ENCODE measurements at places on chromosomes 11 and 22. TPM values are rescaled to one million over a fixed set of nuclear protein-coding genes. Genes with fewer than 3 reads are reported as not detected.

Gene FXYD6
- 227 TPM for polyA plus RNA-seq

Gene OR52I1
- not detected for polyA plus RNA-seq

Gene CYB5R3
- 189 TPM for polyA plus RNA-seq

Gene DRD4
- polyA plus RNA-seq, result 1.2 TPM

Gene APOBEC3B
- 3.1 TPM for polyA plus RNA-seq

DNA sequence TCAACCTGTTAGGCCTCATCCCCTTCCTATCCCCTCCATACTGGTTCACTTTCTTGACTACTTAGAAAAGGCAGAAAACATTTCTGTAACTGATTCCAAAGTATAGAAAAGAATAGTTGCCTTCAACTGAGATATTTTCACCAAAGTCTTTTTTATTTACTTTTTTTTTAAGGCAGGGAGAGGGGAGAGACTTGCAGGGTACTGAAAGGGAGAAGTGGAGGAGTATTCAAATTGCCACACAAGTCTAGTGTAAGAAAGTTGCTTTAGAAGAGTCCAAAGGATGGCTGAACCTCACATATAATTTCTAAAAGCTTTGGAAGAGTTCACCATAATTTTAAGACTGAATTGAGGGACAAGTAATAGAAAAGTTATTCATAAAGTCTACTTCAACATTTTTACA, 6.3 kb downstream of the PHF21A start:
- DNase-seq, result no peak

- no peak for DNase-seq
These were observed 5.6 kb downstream of the DUSP18 start for GRCh38 chr22:30662040-30662439.

GRCh38 chr11:64034411-64034811, 1.3 kb upstream of the FLRT1 start:
- no peak for DNase-seq

- no peak for DNase-seq
These were observed at the start of gene OPCML for GRCh38 chr11:133531971-133532651. Gene OPCML (minus strand): TSS chr11:133532501.

- no peak for DNase-seq
These were observed 52.3 kb downstream of the SLC36A4 start for GRCh38 chr11:93145390-93145915.

DNA sequence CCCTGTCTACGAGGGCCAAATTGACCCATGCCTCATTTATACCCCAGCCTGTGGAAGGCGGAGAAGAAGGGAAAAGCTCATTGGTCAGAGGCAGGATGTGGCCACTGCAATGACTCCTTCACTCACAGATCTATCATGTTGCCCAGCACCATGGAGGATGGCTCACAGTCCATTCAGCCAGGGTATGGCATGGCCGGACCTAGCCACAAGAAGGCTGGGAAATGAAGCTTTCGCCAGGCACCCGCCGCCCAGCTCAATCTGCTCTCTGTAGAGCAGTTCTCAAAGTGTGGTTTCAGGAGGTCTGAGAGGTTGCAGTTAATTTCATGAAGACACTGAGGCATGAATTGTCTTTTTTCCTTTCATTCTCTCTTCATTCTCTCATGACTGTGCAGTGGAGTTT, 40.6 kb upstream of the LINC01488 start:
- DNase-seq, result no peak

GRCh38 chr11:35523331-35523768, 2.1 kb downstream of the PAMR1 start:
- peak; percentile 56 for DNase-seq

DNA sequence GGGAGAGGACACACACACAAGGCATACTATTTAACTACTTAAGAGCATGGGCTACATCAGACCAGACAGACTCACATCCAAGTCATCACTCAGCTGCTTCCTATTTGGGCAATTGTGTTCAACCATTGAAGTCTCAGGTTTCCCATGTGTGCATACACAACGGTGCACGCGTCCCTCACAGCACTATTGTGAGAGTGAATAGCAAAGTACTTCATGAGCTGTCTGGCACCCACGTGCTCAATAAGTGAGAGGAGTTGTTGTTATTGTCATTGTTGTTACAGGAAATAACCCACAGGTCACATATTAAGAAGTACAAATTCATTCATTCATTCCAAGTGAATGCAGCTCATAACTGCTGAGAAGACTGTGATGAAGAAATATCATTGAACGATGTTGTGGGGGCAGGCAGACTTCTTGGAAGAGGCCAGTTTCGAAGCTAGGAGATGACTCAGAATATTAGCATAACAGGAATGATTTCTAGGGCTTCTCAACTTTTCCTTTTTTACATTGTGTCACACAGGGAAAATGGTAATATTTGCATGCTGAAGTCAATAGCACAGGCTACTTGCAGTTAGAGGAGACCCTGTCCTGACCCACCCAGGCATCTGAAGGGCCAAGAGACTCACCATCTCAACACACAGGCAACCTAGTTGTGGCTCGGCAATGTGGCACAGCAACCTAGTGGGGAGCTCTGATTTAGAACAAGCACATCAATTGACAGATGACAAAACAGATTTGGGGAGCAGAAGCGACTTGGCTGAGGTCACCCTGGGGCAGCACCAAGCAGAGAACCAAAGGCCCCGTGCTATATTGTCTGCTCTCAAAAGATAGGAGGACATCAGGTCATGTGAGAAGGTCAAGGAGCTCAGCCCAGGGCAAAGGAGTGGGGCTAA, 606.0 kb downstream of the BUD13 start:
- DNase-seq, result no peak

- no peak for DNase-seq
These were observed 1125.8 kb upstream of the CNTN5 start for GRCh38 chr11:97894978-97895377.

DNA sequence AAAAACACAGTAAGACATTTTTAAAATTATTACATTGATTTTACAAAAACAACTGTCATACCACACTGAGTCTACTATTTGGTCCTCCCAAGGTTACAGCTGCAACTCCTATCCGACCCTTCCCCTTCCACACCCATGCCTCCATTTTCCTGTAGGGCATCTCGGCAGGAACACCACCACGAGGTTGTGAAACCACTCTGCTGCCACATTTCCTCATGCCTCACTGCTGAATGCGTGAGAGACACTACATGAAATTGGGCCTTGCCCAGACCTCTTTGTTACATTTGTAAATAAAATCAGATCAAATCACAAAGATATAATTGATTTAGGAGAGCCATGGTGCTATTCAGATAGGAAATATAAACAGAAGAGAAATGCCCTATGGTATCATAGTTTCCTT, 2.0 kb downstream of the ARHGAP32 start:
- no peak for DNase-seq

DNA sequence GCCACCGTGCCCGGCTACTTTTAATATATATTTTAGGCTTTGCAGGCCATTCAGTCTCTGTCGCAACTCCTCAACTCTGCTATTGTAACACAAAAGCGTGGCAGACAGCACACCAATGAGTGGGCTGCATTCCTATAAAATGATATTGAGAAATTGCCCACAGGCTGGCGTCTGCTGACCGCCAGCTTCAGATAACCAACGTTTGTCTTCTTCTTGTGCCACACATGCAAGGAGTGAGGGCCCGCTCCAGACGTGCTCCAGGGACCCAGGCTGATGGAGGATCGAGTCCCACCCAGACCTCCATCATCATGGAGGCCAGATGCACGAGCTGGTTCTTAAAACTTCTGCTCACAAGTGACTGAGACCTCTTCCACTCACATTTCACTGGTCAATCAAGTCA, 35.4 kb upstream of the LINC01488 start:
- DNase-seq, result no peak

GRCh38 chr22:49783036-49783746, 44.5 kb downstream of the BRD1 start:
- DNase-seq, result no peak

- no peak for DNase-seq
These were observed 44.3 kb downstream of the CD82 start for GRCh38 chr11:44609783-44610155.

DNA sequence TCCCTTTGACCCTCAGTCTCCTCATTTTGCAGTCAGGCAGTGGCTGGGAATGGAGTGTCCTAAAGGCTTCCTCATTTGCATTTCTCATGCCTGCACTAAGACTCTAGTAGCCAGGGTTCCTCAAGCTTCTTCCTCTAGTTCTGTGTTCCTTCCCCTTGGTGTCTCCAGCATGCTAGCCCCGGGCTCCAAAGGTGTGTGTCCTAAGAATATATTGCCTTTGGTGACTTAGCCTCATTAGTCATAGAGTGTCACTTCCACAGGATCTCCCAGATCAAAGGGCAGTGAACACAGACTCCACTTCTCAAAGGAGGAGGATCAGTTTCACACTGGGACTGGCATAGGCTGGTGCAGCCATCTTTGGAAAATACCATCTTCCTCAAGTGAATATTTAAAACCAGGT, 21.4 kb upstream of the ACER3 start:
- DNase-seq, result no peak

DNA sequence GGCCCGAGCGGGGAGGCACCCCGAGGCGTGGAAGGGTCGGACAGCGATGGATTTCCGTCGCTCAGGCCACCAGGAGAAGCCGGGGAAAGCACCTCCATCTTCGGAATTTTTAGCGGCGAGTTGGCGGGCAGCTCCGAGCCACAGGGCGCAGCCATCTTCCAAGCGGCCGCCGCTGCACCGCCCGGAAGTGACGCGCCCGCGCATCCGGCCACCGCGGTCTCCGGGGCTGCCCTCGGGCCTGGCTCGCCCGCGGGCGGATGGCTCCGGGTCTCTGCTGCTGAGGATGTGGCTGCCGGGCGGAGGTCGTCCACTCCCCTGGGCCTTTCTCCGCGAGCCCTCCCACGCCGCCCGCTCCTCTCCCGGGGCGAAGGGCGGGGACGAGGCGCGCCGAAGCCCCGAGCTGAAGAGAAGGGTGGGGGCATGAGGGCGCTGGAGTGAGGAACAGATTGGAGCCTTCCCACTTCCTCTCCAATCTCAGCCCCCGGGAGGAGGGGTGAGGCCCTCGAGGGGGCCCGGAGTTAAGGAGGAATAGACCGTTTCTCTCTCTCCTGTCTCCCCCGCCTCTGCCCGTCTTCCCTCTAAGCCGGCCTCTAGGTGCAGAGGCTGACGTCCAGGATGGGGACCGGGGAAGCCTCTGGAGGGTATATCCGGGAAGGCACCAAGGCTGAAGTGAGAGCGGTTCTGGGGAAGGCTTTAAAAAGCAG, at the start of gene MSANTD2:
Gene MSANTD2 (minus strand): TSS at position 181 of the 704 bp plus-strand sequence. CDS start 26 bp downstream, at position 155.
- DNase-seq, result peak; percentile 91

Measured in hindlimb muscle (tissue), 1 donor.